ENCODE measurements at places on chromosomes 1 and 21.

- DNase-seq = no peak
These were observed 37.7 kb downstream of the VTCN1 start for GRCh38 chr1:117173006-117173405.

GRCh38 chr1:26844424-26845196 is 18.1 kb downstream of the ZDHHC18 start:
- no peak for DNase-seq

- DNase-seq = no peak
These were observed 1.3 kb upstream of the S100A10 start for GRCh38 chr1:151994956-151995355.

GRCh38 chr1:200780545-200781369 is 42.1 kb downstream of the CAMSAP2 start:
- DNase-seq = no peak

DNA sequence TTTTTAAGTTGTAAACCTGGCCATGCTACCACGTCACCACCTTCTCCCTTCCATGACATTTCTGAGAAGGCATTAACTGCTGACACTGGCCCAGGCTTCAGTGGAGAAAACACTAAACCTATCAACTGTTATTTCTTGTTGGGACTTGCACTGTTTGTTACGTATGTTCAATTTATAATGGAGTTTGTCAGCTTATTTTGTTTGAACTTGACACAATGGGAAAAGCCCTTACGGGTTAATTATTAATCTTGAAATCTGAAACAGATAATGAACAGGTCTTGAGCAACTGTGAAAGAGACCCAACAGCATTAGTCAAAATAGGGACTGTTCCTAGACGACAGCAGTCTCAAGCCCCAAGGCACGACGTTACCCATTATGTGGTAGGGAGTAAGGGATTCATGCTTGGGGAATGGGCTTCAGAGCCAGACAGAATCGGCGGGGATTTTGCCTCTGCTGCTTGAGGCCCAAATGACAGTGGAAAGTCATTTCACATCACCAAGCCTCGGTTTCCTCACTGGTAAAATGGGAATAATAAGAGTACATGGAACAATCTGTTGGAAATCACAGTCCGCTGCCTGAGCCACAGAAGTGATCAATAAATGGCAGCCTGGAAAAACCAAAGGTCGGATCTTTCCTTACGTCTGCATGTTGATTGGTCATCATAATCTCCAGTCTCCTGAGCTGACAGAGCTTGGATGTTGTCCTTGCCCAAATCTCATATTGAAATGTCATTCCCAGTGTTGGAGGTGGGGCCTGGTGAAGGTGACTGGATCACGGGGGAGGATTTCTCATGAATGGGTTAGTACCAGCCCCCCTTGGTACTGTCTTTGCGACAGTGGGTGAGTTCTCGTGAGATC is 44.5 kb downstream of the TIAM1 start:
- DNase-seq = no peak

- no peak for DNase-seq
These were observed 15.6 kb downstream of the UTP11 start for GRCh38 chr1:38028105-38028591.

- DNase-seq = no peak
These were observed 27.0 kb upstream of the PRELP start for GRCh38 chr1:203448521-203449061.

DNA sequence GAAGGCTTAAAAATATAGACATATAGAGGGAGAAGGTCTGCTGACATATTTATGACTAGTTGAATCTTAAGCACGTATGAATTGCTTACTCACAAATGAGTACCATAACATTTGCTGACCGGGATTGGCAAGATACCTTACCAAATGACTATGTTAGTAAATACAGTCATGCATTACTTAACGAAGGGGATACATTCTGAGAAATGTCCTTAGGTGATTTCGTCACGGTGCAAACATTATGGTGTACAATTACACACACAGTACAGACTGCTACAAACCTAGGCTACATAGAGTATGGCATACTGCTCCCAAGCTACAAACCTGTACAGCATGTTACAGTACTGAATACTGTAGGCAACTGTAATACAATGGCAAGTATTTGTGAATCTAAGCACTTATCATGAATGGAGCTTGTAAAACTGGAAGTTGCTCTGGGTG is 19.4 kb upstream of the UBE2U start:
- DNase-seq = no peak

- DNase-seq = no peak
These were observed at the start of gene PGLYRP3 for GRCh38 chr1:153312570-153313186. TSS of gene PGLYRP3 (minus strand) at chr1:153312952. CDS start at chr1:153310665, 2,287 bp downstream.
